Progenitor cell of endocrine pancreas (in vitro differentiated cells): ENCODE measurements at places on chromosomes 5 and 9.

GRCh38 chr5:121833617-121834016, 18.1 kb upstream of the FTMT start:
- no peak for DNase-seq

DNA sequence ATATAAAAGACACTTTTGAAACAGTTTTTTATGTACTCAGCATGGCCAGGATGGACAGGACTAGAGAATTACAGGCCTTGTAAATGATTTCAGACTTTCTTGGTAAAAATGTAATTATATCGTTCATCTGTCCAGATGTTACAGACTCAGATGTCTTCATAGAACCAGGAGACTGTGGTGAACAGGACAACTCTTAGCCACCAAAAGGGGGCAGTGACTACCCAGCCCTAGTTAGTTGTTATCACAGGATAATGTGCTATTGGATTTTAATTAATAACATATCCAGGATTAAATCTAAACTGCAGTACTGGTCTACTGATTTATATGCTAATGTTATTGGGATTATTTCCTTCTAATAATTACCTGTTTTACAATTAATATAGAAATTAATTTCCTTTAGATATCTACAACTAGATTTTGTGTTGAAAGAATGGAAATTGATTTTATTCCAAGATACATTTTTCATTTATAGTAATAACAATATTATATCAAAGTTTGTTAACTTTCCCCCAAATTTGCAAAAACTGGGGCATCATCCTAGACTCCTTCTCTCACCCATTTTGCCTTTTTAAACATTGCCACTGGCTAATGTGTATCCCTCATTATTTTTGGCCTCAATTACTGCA, 99.4 kb downstream of the MTREX start:
- DNase-seq = no peak

DNA sequence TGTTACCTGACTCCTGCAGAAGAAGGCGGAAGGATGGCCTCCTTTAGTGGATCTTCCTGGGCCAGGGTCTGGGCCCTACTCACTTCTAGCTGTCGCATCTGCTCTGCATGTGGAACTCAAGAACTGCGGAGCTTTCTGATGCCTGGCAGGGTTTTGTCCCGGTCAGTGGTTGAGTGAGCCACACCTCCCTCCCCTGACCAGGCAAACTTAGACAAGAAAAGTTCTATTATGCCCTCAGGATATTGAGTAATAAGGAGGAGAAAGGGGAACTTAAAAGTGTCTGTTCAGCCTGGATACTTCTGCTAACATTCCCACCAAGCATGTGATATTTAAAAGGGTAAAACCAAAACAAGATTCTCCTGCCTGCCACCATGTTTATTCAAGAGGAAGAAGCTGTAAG, at the start of gene FYB1:
FYB1 (minus strand) TSS at position 127 of the 400 bp plus-strand sequence. CDS start 16,603 bp downstream, outside the sequence.
- no peak for DNase-seq

DNA sequence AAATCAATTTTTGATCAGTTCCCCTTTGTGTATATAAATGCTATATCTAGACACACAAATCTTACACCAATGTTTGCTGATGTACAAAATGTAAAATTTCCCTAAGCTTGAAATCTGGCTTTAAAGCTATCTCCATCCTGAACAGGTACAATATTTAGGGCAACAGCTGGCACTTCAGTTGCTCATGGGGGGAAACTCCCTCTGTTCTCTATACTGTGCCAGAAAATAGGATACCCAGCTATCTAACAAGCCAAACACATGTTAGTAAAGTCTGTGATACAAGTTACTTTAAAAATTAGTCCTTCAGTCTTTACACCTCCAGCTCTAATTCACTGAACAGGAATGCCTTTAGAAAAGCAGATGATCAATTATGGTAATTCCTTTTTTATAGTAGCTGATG, 191.8 kb downstream of the SLF1 start:
- no peak for DNase-seq

GRCh38 chr5:56818450-56819037, 3.2 kb downstream of the MAP3K1 start:
- no peak for DNase-seq

GRCh38 chr5:166341740-166342337, 1949.6 kb upstream of the WWC1 start:
- DNase-seq = no peak

DNA sequence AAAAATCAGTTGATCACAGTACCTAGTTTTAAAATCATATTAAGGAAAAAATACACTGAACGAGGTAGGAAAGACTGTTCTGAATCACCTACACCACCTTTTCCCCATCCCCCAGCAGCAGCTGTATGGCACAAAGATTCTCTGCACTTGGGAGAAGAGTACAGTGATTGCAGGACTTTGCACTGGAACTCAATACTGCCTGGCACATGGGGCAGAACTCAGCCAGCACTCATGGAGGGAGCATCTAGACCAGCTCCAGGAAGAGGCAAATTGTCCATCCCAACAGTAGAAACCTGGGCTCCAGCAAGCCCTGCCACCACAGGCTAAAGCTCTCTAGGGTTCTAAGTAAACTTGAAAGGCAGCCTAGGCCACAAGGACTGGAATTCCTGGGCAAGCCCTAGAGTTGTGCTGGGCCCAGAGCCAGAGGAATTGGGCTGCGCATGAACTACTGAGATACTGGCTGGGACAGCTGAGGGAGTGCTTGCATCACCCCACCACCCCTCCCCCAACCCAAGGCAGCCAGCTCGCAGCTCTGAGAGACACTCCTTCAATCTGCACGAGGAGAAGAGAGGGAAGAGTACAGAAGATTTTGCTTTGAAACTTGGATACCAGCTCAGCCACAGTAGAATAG, 654.4 kb upstream of the CDH6 start:
- no peak for DNase-seq

GRCh38 chr9:95182854-95183563, 134.5 kb downstream of the FANCC start:
- DNase-seq = no peak

GRCh38 chr9:93171261-93171990, 12.5 kb upstream of the WNK2 start:
- DNase-seq = no peak

GRCh38 chr9:69617006-69617405, 55.2 kb downstream of the APBA1 start:
- no peak for DNase-seq

- DNase-seq = no peak
Observed at GRCh38 chr5:59296317-59297264, 596.9 kb downstream of the PDE4D start.

DNA sequence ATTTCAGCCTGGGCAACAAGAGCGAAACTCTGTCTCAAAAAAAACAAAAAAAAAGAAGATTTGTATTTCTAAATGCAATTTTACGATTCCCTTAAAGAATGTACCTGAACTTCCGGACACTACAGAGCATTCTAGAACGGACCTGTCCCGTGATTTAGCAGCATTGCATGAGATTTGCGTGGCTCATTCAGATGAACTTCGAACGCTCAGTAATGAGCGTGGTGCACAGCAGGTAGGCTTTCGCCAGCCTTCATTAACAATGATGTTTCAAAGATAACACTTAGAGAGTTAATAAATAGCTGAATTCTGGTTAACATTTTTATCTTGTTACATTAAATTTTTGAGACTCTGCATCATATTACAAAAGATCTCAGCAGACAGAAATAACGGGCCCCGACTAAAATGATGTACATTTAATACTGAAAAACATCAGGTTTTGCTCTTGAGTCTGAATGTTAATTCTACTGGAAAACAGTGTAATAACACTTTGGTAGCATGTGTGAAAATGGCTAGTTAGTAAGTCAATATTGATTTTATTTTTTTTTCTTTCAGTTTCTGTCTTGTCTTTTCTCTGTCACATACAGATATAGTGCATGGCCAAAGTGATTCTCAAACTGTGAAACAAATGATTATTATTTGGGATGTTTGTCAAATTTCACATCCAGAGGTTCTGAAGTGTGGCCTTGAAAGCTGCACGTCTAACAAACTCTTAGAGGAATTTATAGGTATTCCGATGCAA, 23.3 kb downstream of the CCNH start:
- no peak for DNase-seq

GRCh38 chr9:2560180-2560579, 61.4 kb upstream of the VLDLR start:
- DNase-seq = no peak

- DNase-seq = no peak
Observed at GRCh38 chr5:138805096-138805495, 51.9 kb downstream of the CTNNA1 start.

DNA sequence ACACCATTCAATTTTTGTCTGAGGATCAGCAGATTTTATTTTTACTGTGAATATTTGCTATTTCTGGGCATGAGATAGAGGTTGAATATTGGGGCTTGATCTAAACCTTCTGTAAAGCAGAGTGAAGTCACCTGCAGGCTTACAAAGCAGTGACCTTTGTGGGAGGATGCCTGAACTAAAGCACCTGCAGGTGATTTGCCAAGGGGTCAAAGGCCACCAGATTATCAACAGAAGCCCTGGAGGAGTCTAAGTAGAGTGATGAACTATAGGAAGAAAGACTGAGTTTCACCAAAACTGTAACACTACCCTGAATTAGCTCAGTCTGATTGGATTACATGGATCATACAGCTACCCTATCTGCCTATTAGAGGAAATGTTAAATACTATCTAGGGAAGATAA, 144.3 kb upstream of the PRLR start:
- DNase-seq = no peak

DNA sequence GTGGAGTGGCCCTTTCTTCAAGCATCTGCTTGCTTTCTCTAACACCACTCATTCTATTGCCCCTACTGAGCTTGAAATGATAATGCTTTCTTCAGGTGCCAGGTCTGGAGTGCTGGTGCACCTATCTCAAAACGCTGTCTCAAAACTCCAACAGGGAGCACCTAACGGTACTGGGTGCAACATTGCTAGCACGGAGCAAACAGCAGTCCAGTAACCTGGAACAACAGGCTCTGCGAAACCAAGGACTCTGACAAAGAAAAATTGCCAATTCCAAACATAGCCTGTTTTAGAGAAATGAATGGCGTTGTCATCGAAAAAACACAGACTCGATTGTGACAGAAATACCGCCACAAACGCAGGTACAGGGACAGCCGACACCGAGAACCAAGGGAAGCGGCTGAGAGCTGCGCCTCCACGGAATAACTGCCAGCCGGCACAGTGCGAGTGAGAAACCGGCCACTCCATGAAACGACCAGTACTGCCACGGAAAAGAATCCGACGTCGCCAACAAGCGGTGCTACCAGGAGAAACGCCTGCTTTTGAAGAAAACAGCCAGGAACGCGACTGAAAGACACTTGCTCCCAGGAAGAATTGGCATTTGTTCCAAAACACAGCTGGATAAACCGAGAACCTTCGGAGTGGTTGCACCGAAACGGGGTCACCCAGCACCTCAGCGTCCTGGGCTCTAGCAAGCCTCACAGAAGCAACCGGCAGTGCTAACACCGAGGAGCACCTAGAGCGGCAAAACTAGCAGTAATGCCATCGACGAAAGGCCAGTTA, 3.1 kb downstream of the ANXA2R start:
- no peak for DNase-seq

- DNase-seq = no peak
Observed at GRCh38 chr5:98200726-98201541, 572.5 kb upstream of the RGMB start.

DNA sequence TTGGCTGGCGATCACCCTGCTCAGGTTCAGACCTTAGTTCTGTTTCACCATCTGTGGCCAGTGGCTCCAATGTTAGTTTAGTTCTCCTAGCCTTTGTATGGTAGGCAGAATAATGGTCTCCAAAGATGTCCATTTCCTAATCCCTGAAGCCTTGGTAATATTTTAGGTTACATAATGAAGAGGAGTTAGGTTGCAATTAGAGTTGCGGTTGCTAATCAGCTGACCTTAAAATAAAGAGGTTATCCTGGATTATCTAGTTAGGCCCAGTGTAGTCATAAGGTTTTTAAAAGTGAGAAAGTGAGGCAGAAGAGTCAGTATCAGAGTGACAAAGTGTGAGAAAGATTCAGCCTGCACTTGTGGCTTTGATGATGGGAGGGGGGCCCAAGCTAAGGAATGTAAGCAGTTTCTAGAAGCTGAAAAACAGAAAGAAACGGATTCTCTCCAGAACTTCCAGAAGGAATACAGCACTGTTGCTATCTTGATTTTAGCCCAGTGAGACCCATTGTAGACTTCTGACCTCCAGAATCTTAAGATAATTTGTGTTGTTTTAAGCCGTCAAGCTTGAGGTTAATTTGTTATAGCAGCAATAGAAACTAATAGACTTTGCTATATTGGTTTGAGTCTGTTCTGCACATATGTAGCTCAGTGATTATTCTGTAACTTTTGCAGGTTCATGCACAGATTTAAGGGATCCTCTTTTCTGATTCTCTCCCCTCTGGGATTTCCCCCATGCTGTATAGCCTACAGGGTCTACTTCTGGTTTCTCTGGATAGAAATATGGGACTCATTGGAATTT, 21.6 kb downstream of the LNPEP start:
- no peak for DNase-seq

GRCh38 chr5:6273090-6273735, 105.1 kb downstream of the MED10 start:
- no peak for DNase-seq

DNA sequence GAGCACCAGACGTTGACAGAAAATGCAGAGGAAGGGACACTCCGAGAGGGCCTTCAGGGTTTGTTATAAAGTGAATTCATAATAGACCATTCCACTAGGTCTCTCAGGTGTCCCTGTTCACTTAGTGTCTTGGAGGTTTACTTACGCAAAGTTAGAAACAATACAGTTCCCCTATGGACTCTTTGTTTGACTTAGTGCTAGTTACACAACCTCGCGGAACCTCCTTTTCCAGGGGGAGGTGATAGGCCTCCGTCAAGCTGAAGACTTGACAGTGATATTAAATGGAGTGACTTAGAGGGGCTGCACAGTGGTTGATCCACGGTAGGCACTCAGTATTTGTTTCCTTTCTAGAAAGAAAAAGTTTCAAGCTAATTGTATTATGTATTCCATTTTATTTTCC, 1.3 kb downstream of the CCT5 start:
- no peak for DNase-seq

DNA sequence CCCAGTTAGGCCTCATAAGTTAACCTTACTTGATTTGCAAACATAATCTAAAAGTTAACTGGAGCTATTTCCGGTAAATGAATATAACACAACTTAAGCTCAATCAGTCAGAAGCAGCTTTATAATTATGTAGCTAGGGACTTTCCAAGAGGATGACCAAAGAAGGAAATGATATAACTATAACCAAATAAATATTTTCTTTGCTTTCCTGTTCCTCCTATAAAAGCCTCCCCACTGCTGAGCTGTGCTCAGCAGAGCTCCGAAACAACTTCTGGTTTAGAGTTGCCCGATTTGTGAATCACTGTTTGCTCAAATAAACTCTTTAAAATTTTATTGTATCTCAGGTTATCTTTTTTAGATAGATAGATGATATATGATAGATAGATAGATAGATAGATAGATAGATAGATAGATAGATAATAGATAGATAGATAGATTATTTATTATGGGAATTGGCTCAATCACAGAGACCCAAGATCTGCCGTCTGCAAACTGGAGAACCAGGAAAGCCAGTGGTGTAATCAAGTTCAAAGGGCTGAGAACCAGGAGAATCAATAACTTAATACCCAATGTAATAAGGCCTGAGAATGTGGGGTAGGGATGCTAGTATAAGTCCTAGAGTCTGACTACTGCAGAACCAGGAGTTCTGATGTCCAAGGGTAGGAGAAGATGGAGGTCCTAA, 19.3 kb upstream of the TMEM161B start:
- no peak for DNase-seq
